Activated CD4-positive, alpha-beta memory T cell treated with anti-CD3 and anti-CD28 coated beads for 36 hours (primary cell): ENCODE measurements at places on chromosomes 3 and 15. TPM values are rescaled to one million over a fixed set of nuclear protein-coding genes. Genes with fewer than 3 reads are reported as not detected.

GRCh38 chr15:71329497-71330260 lies 214.4 kb downstream of the THSD4 start:
- no peak overlapping the region for H3K4me3 ChIP-seq
- H3K27me3 ChIP-seq = no peaks in the 10 kb centered on the region
- H3K27ac ChIP-seq = no peak overlapping the region
- DNase-seq = no peak
- no peaks in the 10 kb centered on the region for H3K36me3 ChIP-seq

- H3K27ac ChIP-seq = no peak overlapping the region
- no peak overlapping the region for H3K4me3 ChIP-seq
- DNase-seq = no peak
- H3K36me3 ChIP-seq = no peaks in the 10 kb centered on the region
- peaks cover 20% of the 10 kb centered on the region for H3K27me3 ChIP-seq
Observed at GRCh38 chr15:68427963-68428362, 4.0 kb downstream of the ITGA11 start.

- H3K27me3 ChIP-seq = no peaks in the 10 kb centered on the region
- H3K4me3 ChIP-seq = no peak overlapping the region
- no peak overlapping the region for H3K27ac ChIP-seq
- DNase-seq = no peak
Observed at GRCh38 chr3:169362301-169362700, 301.2 kb downstream of the MECOM start.

The CNTN4 gene
- total RNA-seq = not detected

DNA sequence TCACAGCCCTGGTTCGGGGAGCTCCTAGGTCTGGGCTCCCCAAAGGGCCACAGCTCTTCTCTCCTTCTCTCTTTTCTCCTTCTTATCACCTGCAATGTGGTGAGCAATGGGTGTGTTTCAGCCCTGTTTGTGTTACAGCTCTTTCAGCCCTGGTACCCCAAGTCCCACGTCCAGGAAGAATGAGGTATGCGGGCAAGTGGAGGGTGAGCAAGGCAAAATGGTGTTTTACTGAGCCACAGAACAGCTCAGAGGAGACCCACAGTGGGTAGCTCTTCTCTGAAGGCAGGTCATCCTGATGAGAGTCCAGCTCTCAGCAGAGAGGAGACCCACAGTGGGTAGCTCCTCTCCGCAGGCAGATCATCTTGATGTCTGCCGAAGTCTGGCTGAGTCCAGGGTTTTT lies 86.8 kb downstream of the BFSP2 start:
- no peaks in the 10 kb centered on the region for H3K36me3 ChIP-seq
- no peak overlapping the region for H3K4me3 ChIP-seq
- H3K27ac ChIP-seq = no peak overlapping the region
- DNase-seq = no peak

DNA sequence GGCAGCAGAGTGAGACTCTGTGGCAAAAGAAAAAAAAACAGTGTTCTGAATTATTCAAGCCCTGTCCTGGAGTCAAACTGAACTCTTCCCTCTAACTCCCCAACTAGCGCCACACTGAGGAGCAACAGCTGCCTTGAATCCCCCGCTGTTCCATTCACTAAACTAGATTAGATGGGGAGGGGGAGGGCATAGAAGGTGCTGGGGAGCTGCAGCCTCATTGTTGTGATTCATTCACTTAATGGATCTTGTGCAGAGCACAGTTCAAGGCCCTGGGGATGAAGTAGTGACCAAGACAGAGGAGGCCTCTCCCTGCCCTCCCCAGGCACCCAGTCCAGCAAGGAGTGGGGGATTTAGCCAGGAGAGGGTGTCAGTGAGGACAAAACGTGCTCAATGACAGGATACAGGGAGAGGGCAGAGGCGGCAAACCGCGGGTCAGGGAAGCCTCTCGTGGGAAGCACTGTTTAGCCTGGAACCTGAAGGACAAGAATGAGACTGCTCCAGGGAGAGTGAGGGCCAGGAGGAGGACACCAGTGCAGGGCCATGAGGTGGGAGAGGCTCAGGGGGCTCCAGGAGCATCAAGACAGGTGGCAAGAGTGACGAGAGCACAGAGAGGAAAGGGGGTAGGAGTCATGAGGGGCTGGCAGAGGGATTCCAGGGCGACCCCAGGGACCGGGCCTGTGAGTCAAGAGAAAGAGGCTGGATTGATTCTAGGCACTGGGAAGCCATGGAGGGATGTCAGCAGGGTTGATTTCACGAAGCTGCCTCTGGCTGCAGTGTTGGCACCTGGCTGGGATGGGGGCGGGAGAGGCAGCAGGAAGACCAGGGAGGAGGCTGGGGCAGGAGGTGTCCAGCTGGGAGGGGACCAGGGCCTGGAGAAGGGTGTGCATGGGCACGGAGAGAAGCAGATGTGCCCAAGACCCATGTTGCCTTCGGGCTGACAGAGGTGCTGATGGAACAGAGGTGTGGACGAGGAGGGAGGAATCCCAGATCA lies 31.4 kb downstream of the ALS2CL start:
- no peaks in the 10 kb centered on the region for H3K27me3 ChIP-seq
- DNase-seq = peak; percentile 4
- H3K27ac ChIP-seq = no peak overlapping the region
- H3K4me3 ChIP-seq = no peak overlapping the region
- no peaks in the 10 kb centered on the region for H3K36me3 ChIP-seq
- H3K4me1 ChIP-seq = no peaks in the 10 kb centered on the region

- H3K36me3 ChIP-seq = no peaks in the 10 kb centered on the region
- no peaks in the 10 kb centered on the region for H3K27me3 ChIP-seq
- H3K4me1 ChIP-seq = no peaks in the 10 kb centered on the region
- H3K4me3 ChIP-seq = no peak overlapping the region
- no peak overlapping the region for H3K27ac ChIP-seq
- DNase-seq = no peak
Observed at GRCh38 chr3:167861649-167862048, 126.1 kb downstream of the SERPINI1 start.

The UCN2 gene
- total RNA-seq = not detected

- no peaks in the 10 kb centered on the region for H3K4me1 ChIP-seq
- no peaks in the 10 kb centered on the region for H3K36me3 ChIP-seq
- DNase-seq = no peak
- H3K27me3 ChIP-seq = no peaks in the 10 kb centered on the region
- no peak overlapping the region for H3K27ac ChIP-seq
- no peak overlapping the region for H3K4me3 ChIP-seq
Observed at GRCh38 chr3:3627114-3627513, 172.1 kb upstream of the LRRN1 start.

The CAMK2N2 gene
- 0.21 TPM for total RNA-seq

The THBS1 gene
- 1.8 TPM for total RNA-seq

The NAALADL2 gene
- total RNA-seq = not detected

DNA sequence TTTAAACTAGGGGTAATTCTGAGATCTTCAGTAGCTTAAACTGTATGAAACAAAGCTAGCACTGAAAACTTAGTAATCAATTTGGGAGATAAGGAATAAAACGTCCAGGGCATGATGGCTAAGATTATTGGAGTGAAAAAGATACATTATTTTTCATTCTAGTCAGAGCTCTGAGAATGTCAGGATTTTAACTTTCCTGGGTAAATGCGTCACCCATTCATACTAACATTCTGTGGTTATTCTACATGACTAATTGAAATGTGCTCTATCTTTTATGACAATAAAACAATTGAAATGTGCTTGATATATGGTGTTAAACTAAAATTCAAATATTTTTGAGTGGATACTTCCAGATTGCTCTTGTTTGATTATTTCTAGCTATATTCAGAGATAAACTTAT lies 626.0 kb downstream of the EDEM1 start:
- H3K27me3 ChIP-seq = no peaks in the 10 kb centered on the region
- no peak overlapping the region for H3K4me3 ChIP-seq
- no peaks in the 10 kb centered on the region for H3K4me1 ChIP-seq
- no peaks in the 10 kb centered on the region for H3K36me3 ChIP-seq
- H3K27ac ChIP-seq = no peak overlapping the region
- DNase-seq = no peak

The SNTN gene
- total RNA-seq = not detected

DNA sequence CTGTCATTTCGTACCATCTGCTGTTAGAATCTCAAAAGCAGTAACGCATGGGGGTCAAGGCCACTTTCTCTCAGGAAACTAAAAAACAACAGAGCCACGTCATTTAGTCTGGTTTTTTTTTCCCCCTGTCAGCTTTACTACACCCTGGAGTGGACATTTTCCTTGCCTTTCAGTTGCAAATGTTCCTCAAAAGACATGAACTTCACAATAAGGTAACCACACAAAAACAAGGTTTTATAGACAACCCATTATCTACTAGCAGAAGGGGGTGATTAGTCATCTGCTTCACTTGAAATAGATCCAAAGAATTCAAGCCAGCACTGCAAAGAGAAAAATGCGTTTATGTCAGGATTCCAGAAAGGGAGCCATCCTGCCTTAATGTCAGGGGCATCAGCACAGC lies 171.8 kb upstream of the CDIN1 start:
- no peaks in the 10 kb centered on the region for H3K27me3 ChIP-seq
- H3K4me1 ChIP-seq = no peaks in the 10 kb centered on the region
- H3K36me3 ChIP-seq = no peaks in the 10 kb centered on the region
- DNase-seq = no peak

DNA sequence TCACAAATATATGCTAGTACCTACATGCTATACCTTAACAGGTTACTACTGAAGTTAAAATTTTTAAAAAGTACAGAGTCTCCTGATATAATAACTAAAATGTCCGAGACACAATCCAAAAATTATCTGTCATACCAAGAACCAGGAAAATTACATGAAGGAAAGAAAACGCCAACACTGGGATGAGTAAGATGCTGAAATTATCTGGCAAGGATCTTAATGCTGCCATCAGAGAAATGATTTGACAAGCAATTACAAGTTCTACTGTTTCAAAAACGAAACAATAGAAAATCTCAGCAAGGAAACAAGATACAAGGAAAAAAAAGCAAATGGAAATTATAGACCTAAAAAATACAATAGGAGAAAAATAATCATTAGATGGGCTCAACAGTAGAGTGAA lies 92.5 kb downstream of the UBE3A start:
- H3K36me3 ChIP-seq = peaks cover 76% of the 10 kb centered on the region
- H3K27ac ChIP-seq = no peak overlapping the region
- H3K4me1 ChIP-seq = peaks cover 6% of the 10 kb centered on the region
- no peak for DNase-seq
- no peak overlapping the region for H3K4me3 ChIP-seq

GRCh38 chr15:56587686-56588085 lies 122.7 kb upstream of the MNS1 start:
- H3K4me1 ChIP-seq = no peaks in the 10 kb centered on the region
- no peak for DNase-seq
- peaks cover 2% of the 10 kb centered on the region for H3K27me3 ChIP-seq
- H3K4me3 ChIP-seq = no peak overlapping the region

DNA sequence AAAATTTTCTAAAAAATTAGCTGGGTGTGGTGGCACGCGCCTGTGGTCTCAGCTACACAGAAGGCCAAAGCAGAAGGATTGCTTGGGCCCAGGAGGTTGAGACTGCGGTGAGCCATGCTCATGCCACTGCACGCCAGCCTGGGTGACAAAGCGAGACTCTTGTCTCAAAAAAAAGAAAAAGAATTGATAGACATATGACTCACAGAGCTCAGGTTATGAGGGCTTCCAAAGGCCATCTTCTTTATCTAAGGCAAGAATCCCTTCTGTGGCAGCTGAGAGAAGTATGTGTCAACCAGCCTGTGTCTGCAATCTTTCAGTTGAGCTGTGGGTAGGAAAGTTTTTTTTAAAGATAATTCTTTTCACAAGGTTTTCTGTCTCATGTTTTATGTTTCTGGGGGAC lies 53.9 kb downstream of the MRPS25 start:
- H3K4me3 ChIP-seq = no peak overlapping the region
- peaks cover 3% of the 10 kb centered on the region for H3K4me1 ChIP-seq
- H3K36me3 ChIP-seq = peaks cover 35% of the 10 kb centered on the region
- no peaks in the 10 kb centered on the region for H3K27me3 ChIP-seq
- peak; percentile 14 for DNase-seq

DNA sequence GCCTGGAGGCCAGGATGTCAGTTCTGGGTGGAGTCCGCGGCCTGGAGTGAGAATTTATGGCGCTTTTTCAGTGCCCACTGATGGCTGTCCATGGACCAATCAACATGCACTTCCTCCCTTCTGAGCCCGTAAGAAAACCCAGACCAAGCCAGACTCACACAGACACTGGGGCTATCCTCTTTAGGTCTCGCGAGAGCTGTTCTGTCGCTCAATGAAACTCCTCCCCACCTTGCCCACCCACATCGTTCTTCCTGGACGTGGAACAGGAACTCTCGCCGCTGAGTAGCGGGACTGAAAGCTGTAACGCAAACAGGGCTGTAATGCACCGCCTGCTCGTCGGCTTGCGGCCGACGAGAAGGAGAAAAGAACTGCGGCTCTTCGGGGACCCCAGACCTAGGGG lies 833.0 kb upstream of the CADM2 start:
- H3K4me3 ChIP-seq = no peak overlapping the region
- H3K36me3 ChIP-seq = no peaks in the 10 kb centered on the region
- no peak overlapping the region for H3K27ac ChIP-seq
- no peaks in the 10 kb centered on the region for H3K4me1 ChIP-seq
- DNase-seq = no peak
- H3K27me3 ChIP-seq = no peaks in the 10 kb centered on the region

DNA sequence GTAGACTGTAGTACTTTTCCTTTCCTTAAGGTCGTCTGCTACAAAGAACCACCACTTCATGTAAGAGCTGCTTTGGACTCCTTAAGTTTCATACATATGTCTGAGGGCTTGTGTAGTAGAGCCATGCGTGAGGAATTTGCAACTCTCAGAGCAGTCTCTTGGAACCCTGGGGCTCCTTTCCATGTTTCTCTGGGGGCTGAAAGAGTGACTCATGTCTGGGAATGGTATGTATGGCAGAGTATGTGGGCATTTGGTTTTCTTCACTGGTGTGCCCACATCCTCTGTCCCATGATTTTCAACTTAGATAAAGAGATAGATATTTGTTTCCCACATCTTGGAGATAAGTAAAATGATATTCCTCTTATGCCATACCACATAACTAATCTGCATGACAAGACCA lies 20.6 kb upstream of the RBM5 start:
- H3K4me1 ChIP-seq = no peaks in the 10 kb centered on the region
- H3K27me3 ChIP-seq = no peaks in the 10 kb centered on the region
- H3K27ac ChIP-seq = no peak overlapping the region
- DNase-seq = no peak
- peaks cover 40% of the 10 kb centered on the region for H3K36me3 ChIP-seq

DNA sequence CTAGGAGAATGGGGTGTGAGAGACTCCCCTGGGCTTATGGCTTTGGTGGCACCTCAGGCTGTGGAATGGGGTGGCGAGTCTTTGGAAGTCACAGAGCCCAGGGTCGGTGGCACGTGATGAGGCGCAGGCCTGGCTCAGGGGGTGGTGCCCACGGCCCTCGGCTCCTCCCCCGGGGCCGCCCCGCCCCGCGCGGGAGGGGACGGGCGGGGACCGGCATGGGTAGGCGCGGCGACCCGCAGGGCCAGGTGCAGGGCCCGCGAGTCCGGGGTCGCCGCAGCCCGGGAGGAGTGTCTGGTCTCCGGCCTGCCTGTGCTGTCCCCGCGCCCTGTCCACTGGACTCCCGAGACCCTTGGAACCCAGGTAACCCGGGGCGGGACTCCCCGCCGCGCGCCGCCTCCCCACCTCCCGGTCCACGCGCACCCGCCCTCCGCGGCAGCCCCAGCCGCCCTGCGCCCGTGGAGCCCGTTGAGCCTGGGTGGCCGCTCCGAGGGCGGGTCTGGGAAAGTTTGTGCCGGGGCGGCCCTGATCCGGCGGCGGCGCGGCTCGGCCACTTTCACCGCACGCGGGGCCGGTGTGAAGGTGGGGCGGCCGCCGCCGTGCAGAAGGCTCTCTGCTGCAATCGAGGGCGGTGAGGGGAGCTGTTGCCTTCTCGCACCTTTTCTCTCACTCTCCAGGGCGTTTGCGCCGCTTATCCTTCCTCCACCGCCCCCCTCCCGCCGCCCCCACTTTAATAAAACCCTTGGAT lies at the start of gene PAQR5:
TSS of gene PAQR5 (plus strand) at position 216 of the 745 bp plus-strand sequence. CDS start 61,169 bp downstream, outside the sequence.
- H3K4me3 ChIP-seq = no peak within 1 kb of the TSS
- H3K27me3 ChIP-seq = peaks cover 47% of the 10 kb centered on the region
- no peak for DNase-seq
- no peaks in the 10 kb centered on the region for H3K4me1 ChIP-seq
- H3K36me3 ChIP-seq = no peaks in the 10 kb centered on the region
